ENCODE measurements at places on chromosomes 1 and 21.

- peak; percentile 42 for DNase-seq
Observed at GRCh38 chr21:26732432-26733221, 112.6 kb downstream of the ADAMTS1 start.

- DNase-seq = peak; percentile 38
Observed at GRCh38 chr1:215665215-215665614, 98.1 kb downstream of the KCTD3 start.

DNA sequence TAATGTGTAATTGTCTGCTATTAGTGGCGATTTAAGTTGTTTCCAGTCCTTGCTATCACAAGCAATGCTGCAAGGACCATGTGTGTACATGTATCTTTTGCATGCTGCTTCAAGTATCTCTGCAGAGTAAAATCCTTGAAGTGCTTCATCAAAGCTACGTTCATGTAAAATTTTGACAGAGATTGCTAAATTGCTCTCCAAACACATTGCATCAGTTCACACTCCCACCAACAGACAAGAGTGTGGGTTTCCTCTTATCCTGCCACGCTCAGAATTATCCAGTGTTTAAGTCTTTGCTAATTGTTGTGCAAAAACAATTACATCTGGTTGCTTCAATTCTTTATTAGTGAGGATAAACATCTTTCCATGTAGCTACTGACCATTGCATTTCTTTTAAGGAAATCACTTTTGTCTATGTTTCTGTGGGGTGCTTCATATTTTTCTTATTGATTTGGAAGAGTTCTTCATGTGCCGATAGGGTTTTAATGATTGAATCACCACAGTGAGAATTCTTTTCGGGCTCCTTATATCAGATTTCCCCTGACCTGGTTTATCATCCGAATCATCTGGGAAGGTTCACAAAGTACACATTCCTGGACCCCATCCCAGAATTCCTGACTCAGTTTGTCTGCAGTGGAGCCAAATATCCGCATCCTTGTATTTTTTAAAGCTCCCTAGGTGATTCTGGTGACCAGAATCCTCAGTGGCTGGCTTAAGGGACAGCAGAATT is 56.3 kb upstream of the GALNT2 start:
- DNase-seq = no peak

- no peak for DNase-seq
Observed at GRCh38 chr1:201089596-201089995, 22.6 kb downstream of the CACNA1S start.

GRCh38 chr21:21003701-21004100 is 5.5 kb downstream of the NCAM2 start:
- no peak for DNase-seq

DNA sequence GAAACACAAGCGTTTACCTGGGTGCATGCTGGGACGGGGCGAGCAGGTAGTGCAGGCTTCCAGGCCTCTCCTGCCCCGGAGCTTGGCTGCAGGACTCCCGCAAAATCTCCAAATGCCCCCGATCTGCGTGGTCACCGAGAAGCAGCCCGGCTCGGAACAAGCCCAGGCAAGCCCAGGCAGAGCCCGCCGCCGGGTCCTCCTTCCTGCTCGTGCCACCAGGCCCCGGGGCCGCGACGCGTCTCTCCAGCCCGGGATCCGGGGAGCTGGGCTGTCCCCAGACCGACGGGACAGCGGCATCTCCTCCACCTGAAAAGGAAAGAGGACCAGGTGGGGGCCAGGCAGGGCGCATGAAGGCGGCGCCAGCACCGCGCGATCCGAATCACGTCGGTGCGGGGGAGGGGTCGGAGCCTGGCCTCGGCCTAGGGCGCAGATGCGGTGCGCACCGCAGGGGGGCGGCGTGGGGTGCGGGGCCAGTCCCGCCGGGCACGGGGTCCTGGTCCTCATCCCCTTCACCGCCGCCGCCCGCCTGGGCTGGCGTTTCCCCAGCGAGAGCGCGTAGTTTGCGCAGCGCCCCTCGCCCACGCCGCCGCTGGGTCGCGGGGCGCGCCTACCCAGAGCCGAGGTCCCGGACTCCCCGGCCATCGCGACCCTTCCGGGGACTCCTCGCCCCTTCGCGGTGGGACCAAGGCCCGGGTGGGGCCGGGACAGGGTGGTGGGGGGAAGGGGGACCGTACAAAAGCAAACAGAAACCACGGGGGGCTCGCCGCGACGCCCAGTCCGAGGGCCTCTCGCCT is 52.4 kb upstream of the H6PD start:
- no peak for DNase-seq

DNA sequence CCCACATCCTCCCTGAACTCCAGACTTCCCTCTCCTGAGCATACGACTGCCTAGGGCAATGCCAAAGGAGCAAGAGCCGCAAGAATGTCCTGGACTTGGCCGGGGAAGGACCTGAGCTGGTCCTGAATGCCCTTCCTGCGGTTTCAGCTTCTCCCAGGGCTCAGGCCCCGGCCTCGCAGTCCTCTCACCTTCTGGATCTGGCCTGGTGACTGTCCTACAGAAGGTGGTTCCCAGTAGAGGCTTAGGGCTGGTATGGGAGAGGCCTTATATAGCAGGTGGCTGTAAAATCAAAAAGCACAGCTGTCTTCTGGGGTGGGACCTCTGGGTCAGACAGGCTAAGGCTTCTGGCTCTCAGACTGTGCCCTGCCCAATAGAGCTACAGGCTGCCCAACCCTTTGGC is at the start of gene LYPD8:
Gene LYPD8, minus strand, starts transcription at position 243 of the 400 bp plus-strand sequence. CDS start 4,678 bp downstream, outside the sequence.
- DNase-seq = no peak

- peak; percentile 51 for DNase-seq
Observed at GRCh38 chr1:47333578-47333921, at the start of gene CMPK1. TSS of gene CMPK1 (plus strand) at chr1:47333790. CDS start at chr1:47333946, 156 bp downstream.

DNA sequence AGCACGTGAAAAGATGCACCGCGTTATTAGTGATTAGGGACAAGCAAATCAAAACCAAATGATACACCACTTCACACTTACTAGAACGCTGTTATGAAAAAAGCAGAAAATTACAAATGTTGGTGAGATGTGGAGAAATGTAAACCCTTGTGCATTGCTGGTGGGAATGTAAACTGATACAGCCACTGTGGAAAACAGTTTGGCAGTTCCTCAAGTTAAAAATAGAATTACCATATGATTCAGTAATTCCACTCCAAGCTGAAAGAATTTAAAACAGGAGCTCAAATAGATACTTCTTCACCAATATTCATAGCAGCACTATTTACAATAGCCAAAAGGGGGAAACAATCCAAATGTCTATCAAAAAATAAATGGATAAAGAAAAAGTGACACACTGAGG is 10.3 kb upstream of the EVI5 start:
- DNase-seq = peak; percentile 46

GRCh38 chr1:113192242-113192641 is 119.2 kb downstream of the LRIG2 start:
- DNase-seq = no peak

DNA sequence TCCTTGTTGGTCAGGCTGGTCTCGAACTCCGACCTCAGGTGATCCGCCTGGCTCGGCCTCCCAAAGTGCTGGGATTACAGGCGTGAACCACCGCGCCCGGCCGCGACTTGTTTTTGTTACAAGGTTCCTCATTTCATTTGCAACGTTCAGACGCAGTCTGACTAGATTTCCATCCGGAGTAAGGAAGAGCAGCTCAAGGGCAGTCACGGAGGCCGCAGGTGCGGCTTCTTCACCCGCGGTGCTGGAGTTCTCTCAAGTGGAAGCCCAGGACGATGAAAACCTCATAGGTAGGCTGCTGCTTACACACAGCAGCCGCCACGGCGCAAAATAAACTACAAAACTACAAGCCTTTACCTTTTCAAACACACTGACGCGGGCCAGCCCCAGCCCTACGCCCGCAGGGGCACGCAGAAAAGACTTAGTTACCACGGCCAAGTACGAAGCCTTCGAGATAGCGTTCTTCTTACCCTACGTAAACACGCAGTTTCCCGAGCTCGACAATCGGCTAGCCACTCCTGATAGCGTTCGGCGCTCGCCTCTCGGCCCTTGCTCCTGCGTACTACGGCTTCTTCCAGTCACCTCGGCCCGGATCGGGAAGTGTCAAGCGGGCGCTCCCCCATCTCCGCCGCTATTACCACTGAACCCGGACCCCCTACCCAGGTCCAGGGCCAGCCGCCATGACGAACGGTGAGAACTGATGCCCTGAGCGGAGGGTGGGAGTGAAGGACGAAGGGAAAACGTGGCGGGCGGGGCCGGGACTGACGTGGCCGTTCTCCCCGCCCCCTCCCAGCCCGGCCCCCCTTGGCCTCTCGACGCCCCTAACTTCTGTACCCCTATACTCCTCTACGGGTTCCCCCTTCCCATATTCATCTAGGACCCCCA is at the start of gene TMEM167B:
Gene TMEM167B, plus strand, starts transcription at position 569 of the 882 bp plus-strand sequence. Its CDS starts 109 bp downstream, at position 678.
- peak; percentile 90 for DNase-seq

- no peak for DNase-seq
Observed at GRCh38 chr1:153869486-153869885, 53.3 kb downstream of the GATAD2B start.

GRCh38 chr1:15210651-15211375 is 36.2 kb upstream of the FHAD1 start:
- DNase-seq = no peak

DNA sequence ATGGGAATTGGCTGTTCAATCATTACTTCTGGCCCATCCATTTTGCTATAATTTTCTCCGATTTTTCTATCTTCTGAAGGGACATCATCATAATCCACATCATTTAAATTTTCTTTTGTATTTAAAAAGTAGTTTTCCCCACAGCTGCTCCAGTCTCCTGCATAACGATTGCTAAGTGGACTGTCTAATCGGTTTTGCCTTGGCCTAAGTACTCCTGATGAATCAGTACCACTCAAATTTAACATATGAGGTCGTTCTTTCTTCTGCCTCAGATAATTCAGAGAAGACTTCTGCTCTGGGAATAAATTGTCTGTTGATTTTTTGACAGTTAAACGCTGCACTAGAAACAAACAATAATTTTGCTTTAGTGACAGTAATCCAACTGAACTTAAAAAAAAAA is 41.9 kb downstream of the SYDE2 start:
- no peak for DNase-seq

DNA sequence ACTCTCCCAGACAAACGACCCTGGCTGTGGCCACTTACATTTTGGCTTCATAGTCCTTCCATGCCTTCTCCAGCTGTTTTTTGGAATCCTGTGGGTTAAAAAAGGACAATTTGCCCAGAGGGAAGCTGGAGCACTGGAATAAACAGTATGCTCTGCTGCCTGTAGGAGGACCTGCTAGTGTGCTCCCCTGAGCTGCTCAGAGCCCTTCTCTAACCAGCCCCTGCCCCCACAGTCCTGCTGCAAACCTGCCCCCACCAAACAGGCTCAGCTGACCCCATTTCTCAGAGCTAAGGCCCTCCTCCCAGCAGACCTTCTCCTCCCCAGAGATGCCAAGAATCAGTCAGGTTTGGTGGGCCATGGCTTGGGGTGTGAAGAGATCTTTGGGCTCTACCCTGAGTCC is 26.9 kb upstream of the TCEA3 start:
- no peak for DNase-seq

DNA sequence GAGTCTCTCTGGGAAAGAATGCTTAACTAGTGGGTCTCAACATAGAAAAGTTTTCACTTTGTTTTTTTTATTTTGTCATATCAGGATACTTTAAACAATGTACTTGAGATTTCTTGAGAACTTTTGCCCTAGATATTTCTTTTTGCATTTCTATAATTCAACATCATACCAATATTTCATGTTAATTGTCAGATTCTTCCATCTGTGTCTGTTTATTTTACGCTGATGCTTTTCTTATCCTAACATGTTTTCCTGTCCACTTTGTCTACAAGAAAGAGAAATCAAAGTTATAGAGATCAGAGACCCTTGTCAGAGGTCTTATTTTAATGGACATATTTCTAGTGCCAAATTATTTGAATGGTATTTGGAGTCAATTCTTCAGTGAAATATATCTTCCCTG is 95.5 kb upstream of the B3GALT2 start:
- DNase-seq = no peak

DNA sequence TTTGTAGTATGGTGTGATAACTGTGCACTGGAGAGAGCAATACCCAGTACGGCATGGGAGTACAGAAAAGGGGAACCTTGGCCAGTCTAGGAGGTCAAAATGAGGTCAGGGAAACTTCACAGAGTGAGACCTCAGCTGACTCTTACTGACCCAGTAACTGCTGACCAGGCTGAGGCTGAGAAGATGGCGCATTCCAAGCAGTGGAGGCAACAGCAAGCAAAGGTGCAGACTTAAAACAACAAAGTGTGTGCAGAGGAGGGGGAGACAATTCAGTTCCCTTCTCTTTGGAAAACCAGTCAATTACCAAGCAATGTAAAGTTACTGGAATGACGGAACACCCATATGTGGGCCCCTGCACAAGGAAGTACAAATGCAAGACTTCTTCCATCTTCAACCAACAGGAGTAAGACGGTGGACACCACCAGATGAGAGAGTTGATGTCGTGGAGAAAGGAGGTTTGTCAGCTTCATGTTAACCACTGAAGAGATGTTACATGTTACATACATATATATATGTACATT is 54.6 kb upstream of the PRDX6 start:
- no peak for DNase-seq

DNA sequence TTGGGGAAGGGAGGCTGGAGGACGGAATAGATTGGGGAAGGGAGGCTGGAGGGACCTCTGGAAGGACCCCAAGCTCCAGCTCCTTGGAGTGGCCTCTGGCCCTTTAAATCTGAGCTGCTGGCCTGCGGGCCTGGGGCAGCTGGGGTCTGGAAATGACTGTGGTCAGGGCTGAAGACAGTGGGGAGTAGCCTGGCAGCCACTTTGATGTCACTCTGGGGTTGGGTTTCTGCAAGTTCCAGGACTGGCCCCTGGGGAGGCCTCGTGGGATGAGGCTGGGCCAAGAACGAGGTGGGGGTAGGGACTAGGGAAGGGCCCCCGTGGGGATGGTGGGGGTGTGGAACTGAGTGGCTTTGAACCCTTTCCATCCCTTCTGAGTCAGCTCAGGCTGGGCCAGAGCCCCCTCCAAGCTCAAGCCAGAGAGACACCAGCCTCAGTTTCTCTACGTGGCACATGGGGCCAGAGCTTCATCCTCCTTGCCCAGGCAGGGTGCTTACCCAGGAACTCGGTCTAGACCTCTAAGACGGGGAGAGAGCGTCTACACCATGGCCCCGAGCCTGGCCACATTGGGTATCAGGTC is 59.7 kb downstream of the ALPL start:
- no peak for DNase-seq

- no peak for DNase-seq
Observed at GRCh38 chr1:176056312-176056711, 150.8 kb downstream of the COP1 start.

- no peak for DNase-seq
Observed at GRCh38 chr1:228445843-228446650, 29.4 kb upstream of the TRIM17 start.

All from amniotic stem cell (primary cell).